ENCODE measurements at places on chromosomes 2 and 18. TPM values are rescaled to one million over a fixed set of nuclear protein-coding genes. Genes with fewer than 3 reads are reported as not detected.

DNA sequence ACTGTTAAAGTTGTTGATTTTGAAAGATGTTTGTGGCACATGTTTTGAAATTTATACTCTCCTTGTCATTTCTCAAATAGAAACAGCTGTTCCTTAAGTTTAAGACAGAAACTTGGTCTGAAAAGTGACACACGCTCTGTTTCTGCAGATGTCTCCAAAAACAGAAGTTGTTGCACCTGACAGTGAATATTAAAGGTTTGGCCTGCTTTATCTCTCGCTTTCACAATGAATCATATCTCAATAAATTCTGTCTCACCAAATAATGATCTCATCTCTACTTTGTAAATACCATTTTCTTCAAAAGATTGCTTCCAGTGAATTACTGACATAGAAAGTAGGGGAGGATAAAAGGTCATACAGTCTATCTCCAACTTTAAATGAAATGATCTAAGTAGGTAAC is 294.9 kb upstream of the SYT4 start:
- no peak for DNase-seq

DNA sequence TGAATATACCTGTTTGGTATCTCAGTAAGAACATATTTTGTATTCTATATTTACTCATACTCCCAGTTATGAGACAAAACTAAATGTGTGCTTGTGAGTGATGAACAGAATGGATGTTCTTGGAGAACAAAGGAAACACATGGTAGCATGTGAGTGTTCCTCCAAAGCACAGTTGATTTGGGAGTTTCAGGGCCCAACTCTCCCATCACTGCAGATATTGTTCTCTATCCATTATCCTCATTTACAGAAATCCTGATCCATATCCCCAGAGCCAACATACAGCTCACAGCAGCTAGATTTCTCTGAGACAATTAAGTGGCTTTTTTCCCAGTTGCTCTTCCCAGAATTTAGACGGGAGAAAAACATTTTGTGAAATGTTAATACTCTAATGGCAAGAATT is 75.6 kb upstream of the MAPRE2 start:
- peak; percentile 40 for DNase-seq

- peak; percentile 30 for DNase-seq
These were observed 9.6 kb downstream of the GDF7 start for GRCh38 chr2:20676353-20677215.

DNA sequence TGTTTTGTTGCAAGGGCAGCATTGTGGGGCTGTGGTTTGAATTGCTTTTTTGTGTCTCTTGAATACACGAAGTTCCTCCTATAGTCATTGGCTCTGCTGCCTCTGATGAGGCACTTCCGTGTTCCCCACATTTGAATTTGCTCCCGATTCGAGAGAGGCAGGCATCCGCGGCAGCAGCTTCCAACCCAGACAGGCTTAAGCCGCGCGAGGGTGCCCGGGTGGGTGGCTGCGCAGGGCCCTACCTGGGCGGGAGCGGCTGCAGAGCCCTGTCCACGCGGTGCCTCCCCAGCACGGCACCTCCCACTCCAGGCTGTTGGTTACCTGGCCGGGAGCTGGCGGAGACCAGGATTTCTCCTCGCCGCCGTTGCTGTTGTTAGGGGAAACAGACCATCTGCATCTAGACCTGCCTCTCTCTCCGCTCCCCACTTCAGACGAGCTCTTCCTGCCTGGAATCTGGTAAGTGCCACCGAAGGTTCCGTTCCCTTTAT is 151.3 kb downstream of the NEDD4L start:
- DNase-seq, result no peak

DNA sequence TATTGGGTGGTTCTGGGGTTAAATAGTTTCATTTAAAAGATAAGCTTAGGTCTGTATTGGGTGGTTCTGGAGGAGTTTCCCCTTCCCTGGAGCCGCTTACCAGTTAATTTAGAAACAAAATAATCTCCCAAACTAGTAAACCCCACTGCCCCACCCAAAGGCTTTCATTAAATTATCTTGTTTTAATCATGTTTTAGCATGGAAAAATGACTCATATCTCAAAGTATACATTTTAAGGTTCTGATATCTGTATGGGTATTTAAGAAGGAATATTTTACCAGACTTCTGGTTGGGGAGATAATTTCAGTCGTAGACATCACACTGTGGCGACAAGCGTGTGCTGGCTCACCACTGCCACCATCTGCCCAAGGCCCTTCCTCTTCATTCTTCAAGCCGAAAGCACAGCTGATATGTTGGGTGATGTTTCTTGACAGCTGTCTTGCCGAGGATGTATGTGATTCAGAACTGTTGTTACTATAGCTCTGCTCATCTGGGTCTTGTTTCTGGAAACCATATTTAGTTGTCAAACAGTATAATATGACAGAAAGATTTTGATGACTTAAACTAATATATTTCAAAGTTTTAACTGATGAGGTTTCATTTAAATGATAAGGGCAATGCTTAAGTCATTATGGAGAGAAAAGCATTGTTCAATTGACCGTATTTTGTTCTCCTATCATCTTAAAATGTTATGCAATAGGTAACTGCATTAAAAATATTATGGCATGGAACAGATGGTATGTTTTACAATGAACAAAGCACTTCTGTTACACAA is 5.1 kb downstream of the FIGLA start:
- DNase-seq, result peak; percentile 76

GRCh38 chr2:106563195-106563594 is 76.0 kb downstream of the CD8B2 start:
- peak; percentile 37 for DNase-seq

- DNase-seq, result no peak
These were observed 618 bp downstream of the POLR2D start for GRCh38 chr2:127857265-127857808.

DNA sequence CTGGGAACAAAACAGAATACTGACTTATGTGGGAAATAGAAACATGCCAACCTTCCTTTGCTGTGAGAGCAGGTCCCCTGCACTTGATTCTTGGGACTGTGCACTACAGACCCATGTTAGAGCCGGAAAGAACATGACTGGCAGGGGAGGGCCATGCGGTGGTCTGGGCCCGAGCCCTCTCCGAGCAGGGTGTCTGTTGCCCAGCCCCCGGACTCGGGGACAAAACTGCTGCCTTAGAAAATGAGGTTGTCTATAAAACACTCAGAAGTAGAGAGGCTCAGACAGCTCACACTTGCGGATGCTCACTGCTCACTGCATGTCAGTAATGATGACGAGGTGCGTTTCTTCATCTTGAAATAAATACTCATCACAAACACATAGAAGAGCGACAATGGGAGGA is 270.7 kb upstream of the HDAC4 start:
- DNase-seq, result no peak

DNA sequence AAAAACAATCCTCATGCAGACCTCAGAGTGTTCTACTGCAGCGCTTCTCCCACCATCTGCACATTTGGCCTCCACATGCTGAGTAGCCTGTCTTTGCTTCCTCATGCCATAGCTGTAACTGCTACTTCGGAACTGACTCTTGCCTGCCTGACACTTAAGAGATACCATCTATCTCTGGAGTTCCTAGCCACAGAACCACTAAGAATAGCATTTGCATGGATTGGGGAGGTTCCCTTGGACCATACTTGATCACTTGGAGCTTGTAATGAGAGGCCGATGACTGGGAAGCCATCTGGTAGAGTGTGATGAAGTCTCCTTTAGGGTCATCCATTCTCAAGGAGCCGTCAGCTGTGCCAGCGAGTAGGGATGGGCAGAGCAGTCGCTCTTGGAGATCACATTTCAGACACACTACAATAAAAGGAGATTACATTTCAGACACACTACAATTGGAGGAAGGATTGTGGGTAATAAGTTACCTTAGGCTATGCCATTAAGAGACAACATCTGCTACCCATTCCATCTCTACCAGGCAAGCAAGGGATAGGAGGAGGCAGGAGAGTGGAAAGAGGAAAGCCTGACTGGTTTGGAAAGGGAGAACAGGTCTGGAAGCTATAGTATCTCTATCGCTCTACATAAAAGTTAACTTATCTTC is 21.8 kb downstream of the DOK1 start:
- DNase-seq, result no peak

DNA sequence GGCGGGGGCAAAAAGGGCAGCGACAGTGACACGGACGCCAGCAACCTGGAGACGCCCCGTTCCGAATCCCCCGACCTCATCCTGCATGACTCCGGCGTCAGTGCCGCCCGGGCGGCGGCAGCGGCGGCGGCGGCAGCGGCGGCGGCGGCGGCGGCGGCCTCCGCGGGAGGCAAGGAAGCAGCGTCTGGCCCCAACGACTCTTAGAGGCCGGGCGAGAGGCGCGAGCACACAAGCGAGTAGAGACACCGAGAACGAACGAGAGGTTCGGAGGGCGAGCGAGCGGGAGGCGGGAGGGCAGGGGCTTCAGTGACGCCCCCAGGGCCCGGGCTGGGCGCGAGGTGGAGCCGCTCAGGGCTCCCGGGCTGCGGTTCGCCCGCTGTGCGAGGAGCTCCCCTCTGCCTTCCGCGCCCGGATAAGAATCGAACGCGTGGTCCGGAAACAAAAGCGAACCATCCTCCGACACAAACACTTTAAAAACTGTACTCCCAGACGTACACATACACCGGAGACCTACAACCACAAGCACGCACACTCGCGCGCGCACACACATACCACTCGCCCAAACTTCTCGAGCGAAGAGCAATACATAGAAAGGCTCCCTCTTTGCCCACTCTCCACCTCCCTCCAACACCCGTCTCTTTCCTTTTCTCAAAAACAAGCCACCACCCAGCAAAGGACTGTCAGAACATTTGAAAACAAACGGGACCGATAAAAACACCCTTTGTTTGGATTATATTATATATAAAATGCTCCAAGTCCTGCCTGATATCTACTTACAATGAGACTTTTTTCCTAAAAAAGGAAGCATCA is 2.8 kb downstream of the SP9 start:
- DNase-seq, result peak; percentile 23

GRCh38 chr18:77063260-77063659 is 69.3 kb downstream of the MBP start:
- DNase-seq, result no peak

DNA sequence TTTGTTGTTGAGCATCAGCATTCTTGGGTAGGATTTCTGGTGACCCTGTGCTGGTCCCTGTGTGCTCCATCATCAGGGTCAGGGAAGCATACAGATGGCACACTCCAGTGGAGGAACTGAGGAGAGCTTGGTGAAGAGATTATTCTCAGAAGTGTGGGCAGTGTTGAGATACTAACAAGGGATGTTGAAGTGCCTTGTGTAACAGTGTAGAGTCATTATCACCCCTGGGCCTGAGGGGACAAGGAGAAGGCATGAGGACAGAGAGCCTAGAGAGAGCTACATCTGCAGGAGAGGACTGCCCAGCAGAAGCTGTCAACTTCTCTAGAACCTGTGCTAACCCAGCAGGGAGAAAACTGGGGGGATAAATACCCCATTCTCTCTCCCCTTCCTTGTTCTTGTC is 189.0 kb downstream of the PLCL1 start:
- DNase-seq, result no peak

- peak; percentile 57 for DNase-seq
These were observed 2.3 kb downstream of the CPS1 start for GRCh38 chr2:210558708-210559107.

Gene ST8SIA3
- total RNA-seq, result not detected

Gene EMX1
- not detected for total RNA-seq

Gene ZEB2
- 71.9 TPM for total RNA-seq

Gene FIGN
- 2.3 TPM for total RNA-seq

Gene WDR33
- 25.1 TPM for total RNA-seq

Gene LRRC30
- total RNA-seq, result not detected

Data from SK-MEL-5 (cell line).